ENCODE measurements at places on chromosomes 16 and 17.

GRCh38 chr17:29388937-29389336, 1.2 kb upstream of the TAOK1 start:
- no peak for DNase-seq

DNA sequence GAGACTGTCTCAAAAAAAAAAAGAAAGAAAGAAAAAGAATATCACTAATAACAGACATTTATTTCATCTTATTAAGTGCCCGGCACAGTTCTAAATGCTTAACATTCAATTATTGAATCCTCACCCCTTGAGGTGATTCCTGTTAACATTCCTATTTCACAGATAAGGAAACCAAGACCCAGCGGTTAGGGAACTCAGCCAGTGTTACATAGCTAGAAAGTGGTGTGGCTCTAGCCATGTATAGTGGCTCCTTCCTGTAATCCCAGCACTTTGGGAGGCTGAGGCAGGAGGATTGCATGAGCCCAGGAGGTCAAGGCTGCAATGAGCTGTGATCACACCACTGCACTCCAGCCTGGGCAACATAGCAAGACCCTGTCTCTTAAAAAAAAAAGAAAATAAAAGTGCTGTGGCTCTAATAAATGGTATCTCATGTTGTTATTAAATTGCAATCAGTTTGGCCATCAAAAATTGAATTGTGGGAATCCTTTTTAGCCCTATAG, 28.1 kb downstream of the ZNRF1 start:
- no peak for DNase-seq

DNA sequence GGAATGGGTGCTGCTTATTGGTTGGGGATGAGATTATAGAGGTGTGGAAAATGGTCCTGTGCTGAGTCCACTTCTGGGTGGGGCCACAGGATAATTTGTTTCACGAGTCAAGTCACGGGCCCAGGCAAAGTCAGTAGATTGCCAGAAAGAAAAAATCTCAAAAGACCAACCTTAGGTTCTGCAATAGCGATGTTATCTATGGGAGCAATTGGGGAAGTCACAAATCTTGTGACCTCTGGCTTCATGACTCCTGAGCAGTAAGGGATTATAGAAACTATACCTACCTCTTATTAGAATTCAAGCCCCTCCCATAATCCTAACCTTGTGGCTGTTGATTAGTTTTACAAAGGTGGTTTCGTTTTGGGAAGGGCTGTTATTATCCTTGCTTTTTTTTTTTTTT, 31.4 kb downstream of the WWP2 start:
- DNase-seq = no peak

GRCh38 chr16:13414154-13414553, 505.8 kb upstream of the ERCC4 start:
- DNase-seq = no peak

- no peak for DNase-seq
Measured at GRCh38 chr16:12260119-12260646, 283.6 kb downstream of the SNX29 start.

- DNase-seq = no peak
Measured at GRCh38 chr17:72332367-72332766, 211.5 kb downstream of the SOX9 start.

DNA sequence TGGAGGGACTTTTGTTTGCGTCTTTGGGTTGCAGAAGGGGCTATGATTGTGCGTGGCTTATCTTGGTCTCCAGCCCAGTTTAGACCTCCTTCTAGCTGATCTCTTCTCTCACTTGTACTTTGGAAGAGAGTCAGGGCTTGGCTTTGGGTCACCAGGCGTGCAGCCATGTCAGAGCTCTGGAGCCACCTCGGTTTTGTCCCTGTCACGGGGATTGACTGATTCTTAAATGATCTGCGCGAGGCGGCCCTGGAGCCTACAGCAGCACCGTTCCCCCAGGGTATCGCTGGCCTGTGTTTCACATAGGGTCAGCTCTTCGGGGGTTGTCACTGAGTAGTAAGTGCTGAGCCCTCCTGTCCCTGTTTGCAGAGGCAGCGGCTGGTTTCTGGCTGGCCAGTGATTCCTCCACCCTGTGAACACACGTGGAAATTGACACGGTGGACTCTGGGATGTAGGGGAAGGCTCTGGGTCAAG, 209.8 kb upstream of the CHMP6 start:
- no peak for DNase-seq

GRCh38 chr17:29113334-29113733, 66.9 kb downstream of the MYO18A start:
- no peak for DNase-seq

DNA sequence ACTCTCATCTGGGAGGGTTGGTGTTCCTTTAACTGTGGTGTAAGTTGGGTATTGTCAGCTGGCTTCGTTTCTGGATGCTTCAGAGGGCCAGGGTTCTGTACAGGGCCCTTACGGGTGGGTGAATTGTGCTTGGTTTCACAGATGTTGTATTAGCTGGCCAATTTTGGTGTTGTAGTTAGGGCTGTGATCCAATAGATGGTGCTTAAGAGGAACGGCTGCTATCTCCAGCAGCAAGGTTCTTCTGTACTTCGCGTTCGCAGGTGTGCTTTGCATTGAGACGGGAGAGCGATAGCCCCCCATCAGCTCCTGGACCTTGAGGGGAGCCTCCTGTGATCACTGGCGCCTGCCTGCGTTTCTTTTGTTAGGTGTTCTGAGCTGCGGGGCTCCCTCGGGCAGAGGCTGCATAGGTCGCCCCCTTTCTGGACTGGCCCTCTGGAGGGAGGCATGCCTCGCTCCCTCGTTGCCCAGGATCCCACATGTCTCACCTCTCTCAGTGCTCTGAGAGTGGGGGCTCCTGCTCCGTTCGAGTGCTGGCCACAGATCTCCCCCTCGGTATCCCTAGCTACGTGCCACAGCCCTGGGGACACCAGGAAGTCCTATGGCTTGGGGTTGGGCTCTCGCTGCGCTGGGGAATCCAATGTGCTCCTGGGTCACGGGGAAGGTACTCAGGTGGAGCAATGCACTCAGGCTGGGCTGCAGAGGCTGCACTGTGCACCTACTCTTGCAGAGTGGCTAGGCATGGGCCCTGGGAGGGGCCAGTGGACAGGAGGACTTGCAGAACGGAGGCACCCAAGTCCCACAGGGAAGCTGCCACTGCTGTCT, 837 bp upstream of the PRDM7 start:
- no peak for DNase-seq

- no peak for DNase-seq
Measured at GRCh38 chr16:86376837-86377236, 133.5 kb upstream of the FOXF1 start.

DNA sequence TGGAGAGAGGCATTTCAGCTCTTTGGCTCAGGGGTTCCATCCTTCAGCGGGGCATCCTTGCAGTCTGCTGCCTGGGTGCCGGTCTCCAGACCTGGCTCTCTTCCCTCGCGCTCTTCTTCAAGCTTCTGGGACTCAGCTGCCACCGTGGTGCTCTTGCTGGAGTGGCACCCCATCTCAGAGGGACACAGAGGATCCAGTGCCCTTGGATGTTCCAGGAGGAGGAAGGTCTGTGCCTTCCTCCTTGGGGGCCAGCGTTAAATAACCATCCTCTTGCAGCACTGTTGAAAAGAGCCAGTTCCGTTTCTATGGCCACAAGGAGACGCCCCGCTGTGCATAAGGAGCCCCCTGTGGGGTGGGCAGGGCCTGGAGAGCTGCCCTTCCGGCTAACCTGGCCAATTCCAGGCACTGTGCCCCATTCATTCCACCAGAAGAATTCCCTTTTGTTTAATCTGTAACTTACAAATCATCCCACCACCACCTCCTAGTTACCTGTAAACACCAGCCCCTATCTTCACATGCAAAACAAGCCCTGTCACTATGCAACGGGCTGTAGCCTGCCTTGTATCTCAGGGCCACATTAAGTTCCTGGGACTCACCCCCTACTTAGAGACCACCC, 8.6 kb downstream of the CHD9NB start:
- DNase-seq = no peak

GRCh38 chr17:81553018-81553615, 964 bp upstream of the FAAP100 start:
- peak; percentile 91 for DNase-seq

- no peak for DNase-seq
Measured at GRCh38 chr17:75102385-75102821, 7.4 kb upstream of the ARMC7 start.

- DNase-seq = no peak
Measured at GRCh38 chr16:16171332-16171919, 51.9 kb downstream of the ABCC6 start.

GRCh38 chr17:2212400-2212981, 91.1 kb downstream of the SMG6 start:
- no peak for DNase-seq

DNA sequence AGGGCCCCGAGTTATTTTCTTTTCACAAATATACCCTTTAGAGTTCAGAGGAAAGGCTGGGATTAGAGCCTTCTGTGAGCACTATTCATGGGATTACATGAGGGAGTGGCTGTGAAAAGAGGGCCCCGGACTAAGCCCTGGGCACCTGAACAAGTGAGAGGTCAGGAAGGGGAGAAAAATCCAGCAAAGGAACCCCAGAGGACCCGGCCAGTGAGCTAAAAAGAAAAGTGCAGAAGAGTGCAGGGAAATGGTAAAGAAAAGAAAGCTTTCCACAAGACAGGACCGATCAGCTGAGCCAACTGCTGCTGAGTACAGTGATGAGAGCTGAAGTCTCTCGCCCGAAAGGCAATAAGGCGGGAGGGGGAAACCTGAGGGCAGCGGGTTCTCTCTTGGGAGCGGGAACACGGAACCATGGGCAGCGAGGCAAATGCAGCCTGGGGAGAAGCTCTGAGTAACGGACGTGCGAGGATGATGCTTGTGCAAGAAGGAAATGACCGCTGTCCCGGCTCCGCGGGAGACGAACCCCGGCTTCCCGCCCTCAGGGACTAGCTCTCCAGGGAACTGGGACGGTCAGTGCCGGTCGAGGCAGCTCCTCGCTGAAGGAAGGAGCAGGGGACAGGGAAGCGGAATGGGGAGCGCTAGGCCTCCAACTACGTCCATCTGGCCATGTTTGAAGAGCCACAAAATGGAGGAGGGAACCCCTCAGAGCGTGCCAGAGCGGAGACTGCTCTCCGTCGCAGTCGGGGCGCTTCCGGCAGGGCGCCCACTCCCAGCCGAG, 665 bp upstream of the ALDH3A2 start:
- no peak for DNase-seq

DNA sequence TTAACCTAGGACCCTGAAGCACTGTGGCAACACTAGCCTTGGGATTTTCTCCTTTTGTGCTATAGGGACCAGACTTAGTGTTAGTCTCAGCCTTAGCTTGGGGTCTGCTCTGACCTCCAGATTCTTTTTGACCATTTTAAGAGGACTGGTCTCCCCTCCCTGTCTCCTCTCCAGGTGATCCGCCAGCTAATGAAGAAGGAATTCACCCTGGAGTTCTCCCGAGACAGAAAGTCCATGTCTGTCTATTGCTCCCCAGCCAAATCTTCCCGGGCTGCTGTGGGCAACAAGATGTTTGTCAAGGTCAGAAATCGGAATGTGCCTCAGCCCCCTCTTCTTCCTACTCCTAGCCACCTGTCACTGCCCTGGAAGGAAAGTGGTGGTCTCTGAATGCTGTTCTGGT, 19.5 kb downstream of the ATP2A1 start:
- no peak for DNase-seq

GRCh38 chr17:79219208-79219935, 144.7 kb downstream of the ENGASE start:
- DNase-seq = no peak

GRCh38 chr16:1290063-1290501, 19.4 kb upstream of the UBE2I start:
- no peak for DNase-seq

DNA sequence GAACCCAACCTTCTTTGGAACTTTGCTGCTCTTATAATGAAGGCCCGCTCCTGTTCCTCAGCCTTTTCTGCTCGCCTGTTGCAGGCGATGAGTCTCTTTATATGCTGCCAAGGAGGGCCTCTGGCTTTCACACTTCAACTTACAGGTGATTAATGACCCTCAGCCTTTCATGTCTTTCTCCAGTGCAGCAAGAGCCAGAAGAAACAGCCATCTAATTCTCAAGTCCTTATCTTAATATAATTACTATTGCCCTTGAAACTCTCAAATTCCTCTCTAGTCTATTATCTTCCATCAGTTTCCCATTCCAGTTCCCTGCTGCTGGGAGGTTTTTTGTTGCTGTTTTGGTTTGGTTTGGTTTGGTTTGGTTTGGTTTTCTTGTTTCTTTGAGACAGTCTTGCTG, 121.8 kb upstream of the MED13 start:
- DNase-seq = no peak

GRCh38 chr17:35016369-35016768, 36.1 kb downstream of the LIG3 start:
- no peak for DNase-seq

- DNase-seq = no peak
Measured at GRCh38 chr16:49022351-49022963, 259.2 kb downstream of the CBLN1 start.

DNA sequence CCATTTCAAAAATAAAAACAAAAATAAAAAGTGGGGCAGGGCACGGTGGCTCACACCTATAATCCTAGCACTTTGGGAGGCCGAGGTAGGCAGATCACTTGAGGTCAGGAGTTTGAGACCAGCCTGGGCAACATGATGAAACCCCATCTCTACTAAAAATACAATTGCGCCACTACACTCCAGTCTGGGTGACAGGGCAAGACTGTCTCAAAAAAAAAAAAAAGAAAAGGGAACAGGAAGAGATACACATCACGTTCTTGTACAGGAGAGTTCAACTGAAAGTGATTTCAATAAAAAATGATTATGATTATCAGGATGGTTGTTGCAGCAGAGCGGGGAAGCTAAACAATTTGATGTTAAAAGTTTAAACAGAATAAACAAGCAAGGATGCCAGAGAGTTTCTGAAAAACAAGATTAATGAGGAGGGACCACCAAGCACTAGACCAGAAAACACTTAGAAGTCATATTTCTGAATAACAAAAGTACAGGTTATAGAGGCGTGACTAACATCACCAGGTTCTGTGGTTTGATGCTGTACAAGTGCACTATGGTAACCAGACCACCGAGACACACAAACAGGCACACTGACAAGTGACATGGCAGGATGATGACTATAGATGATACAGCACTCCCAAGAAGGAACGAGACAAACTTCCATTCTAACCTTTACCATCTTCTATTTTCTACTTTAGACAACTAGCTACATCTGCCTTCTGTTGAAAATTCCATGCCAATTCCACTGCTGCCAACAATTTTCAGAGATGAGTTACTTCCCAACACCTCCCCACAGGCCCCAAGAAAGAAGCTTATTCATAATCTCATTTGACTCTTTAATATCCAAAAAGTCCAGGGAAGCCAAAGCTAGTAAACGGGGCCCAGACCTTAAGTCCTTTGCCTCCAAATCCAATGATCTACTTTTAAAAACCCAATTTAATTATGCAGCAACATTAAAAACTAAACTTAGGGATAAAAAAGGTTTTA, 11.8 kb downstream of the DNAJA2 start:
- DNase-seq = peak; percentile 25

All from activated naive CD4-positive, alpha-beta T cell treated with anti-CD3 and anti-CD28 coated beads, Interleukin-2, amount 10 ng/mL, durations not matched to agents 7 days and 5 days (primary cell).